ENCODE measurements at places on chromosomes 5 and 9. TPM values are rescaled to one million over a fixed set of nuclear protein-coding genes. Genes with fewer than 3 reads are reported as not detected.

The GPR151 gene
- not detected for total RNA-seq

The CTSV gene
- 0.54 TPM for total RNA-seq

The TMCO6 gene
- total RNA-seq, result 10.5 TPM

The NUDT12 gene
- 4.2 TPM for total RNA-seq

The TAS2R1 gene
- total RNA-seq, result not detected

The IFNA13 gene
- total RNA-seq, result not detected

The SNCAIP gene
- 14.4 TPM for total RNA-seq

The GMCL2 gene
- not detected for total RNA-seq

The CDH10 gene
- total RNA-seq, result 0.19 TPM

The PTGES gene
- 0.09 TPM for total RNA-seq

The CERCAM gene
- total RNA-seq, result 48.1 TPM

The ERCC6L2 gene
- 72.9 TPM for total RNA-seq

The APC gene
- 52.9 TPM for total RNA-seq

The TAF11L10 gene
- total RNA-seq, result not detected

The SAXO1 gene
- not detected for total RNA-seq

The ZNF300 gene
- 8.5 TPM for total RNA-seq

The CCL27 gene
- total RNA-seq, result not detected

The RICTOR gene
- total RNA-seq, result 30.9 TPM

The PDE6A gene
- total RNA-seq, result under 0.01 TPM

The YTHDC2 gene
- 34.4 TPM for total RNA-seq

The CDC20B gene
- not detected for total RNA-seq

The CTXN3 gene
- not detected for total RNA-seq

The TPPP gene
- total RNA-seq, result 0.19 TPM

The SLC6A18 gene
- total RNA-seq, result not detected
